NCI-H69 (cell line): ENCODE measurements at places on chromosomes 12 and 14.

DNA sequence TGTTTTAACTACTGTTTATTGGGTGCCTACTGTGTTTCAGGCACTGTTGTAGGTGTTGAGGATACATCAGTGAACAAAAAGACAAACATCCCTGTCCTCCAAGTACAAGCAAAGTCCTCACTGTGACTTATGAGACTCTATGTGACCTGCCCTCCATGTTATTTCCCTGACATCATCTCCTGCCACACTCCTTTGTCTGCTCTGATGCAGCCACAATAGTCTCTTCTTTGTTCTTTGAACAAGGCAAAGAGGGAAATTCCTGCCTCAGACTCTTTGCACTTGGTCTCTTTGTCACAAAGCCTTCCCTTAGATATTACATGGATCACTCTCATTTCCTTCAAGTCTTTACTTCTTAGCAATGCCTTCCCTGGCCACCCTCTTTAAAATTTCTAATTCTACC, 240.1 kb upstream of the SRRM4 start:
- no peak for DNase-seq

DNA sequence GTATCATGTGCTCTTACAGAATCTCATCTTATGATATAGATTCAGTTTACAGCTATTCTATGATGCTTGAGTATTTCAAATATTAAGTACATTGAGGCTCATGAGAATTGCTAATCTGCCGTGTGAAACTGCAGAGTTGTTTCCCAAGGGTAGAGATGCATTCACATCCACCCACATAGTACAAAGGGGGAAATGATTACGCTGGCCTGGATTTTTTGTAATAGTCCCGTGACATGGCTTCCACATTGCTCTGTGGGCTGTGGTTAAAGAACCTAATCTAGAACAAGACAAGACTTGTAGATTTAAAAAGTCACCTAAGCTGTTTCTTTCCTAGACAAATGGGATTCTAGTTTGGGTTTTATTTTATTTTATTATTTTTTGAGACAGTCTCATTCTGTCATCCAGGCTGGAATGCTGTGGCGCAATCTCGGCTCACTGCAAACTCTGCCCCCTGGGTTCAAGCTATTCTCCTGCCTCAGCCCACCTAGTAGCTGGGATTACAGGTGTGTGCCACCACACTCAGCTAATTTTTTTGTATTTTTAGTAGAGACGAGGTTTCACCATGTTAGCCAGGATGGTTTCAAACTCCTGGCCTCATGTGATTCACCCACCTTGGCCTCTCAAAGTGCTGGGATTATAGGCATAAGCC, 13.0 kb upstream of the RIOX1 start:
- DNase-seq: no peak

- peak; percentile 81 for DNase-seq
Observed at GRCh38 chr14:102594514-102595175, 2.2 kb downstream of the RCOR1 start.

GRCh38 chr12:124115496-124115895, 142.5 kb downstream of the ZNF664 start:
- no peak for DNase-seq

GRCh38 chr12:77610446-77610845, 220.2 kb upstream of the NAV3 start:
- no peak for DNase-seq

DNA sequence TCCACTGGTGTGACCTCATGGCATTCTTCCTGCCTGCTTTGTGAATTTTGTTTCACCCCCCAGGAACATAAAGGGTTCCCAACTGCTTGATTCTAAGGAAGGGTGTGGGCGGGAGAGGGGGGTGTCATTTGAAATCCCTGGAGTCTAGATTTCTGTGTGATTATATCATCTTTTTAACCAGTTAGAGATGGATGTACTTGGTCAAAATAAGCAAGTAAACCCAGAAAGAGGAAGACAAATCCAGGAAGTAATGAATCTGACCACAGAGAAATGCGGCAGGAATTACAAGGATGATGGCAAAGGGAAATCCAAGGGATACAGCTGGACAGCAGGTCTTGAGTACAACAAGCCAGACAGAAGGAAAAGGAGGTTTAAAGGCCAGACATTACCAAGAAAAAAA, 38.9 kb downstream of the DMAC2L start:
- DNase-seq: no peak

- peak; percentile 22 for DNase-seq
Observed at GRCh38 chr14:33332497-33332896, 393.8 kb downstream of the NPAS3 start.

- DNase-seq: no peak
Observed at GRCh38 chr14:100789460-100790417, 36.2 kb upstream of the MEG3 start.

GRCh38 chr14:68463705-68464374, 329.0 kb downstream of the ZFP36L1 start:
- no peak for DNase-seq
